ENCODE measurements at places on chromosomes 4 and X.

DNA sequence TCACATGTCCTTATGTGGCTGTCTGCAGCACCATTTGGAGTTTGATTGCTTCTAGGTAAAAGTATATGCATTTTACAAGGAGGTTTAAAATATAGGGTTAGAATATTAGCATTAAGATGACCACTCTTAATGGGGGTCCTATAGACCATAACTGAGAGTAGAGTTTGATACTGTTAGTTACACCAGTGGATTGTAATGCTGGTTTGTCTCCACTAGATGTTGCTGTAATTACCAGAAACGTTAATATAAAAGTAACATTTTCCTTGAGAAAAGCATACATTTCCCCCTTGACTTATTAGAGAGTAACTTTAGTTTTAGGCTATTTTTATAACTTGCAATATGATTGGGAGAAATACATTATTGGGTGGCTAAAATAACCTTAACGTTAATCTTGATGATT lies 93.0 kb downstream of the ZXDA start:
- no peak for DNase-seq

DNA sequence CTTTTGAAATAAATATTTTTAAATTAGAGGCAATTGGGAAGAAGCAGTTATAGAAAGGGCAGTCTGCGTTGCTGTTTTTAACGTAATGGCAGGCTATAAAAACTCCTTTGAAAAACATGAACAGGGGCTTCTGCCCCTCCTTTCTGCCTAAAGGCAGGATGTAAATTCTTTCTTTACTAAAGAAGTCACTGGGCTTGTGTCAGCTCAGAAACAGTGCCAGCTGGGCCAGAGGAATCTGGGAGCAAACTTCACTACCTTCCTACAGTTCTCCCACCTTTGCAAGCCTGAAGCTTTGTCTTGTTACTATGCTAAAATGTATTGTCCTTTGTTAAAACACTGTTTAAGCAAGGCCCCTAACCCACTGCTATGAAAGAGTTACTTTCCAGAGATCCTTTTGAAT lies 1664.8 kb downstream of the RPA4 start:
- DNase-seq, result no peak

- no peak for DNase-seq
Measured at GRCh38 chr4:149973181-149973580, 105.1 kb upstream of the DCLK2 start.

DNA sequence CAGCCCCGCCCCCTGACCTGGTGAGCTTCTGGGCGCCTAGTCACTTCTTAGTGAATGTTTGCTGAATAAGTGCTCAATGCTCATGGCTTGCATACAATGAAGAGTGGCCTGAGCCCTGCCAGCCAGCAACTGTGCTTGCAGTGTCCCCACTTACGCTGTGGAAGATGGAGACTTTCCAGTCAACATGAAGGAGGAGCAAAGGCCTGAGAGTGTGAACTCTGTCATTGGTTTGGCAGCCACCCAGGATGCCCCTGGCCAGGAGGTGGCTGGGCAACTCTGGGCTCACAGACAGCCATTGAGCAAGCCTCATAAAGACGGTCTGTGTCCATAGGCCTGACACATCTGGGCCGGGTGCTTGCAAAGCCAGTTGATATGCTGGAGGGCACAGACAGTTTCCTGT lies 72.1 kb upstream of the MAMLD1 start:
- no peak for DNase-seq

All from stimulated activated CD4-positive, alpha-beta T cell treated with anti-CD3 and anti-CD28 coated beads, Interleukin-15, amount 100 ng/mL, for 48 hours (primary cell).